ENCODE measurements at places on chromosomes 12 and 14. TPM values are rescaled to one million over a fixed set of nuclear protein-coding genes. Genes with fewer than 3 reads are reported as not detected.

Gene NFATC4
- total RNA-seq = 57.6 TPM

Gene APOF
- not detected for total RNA-seq

Gene ANKRD33
- total RNA-seq = 0.14 TPM

Gene PIWIL1
- not detected for total RNA-seq

Gene TMEM119
- total RNA-seq = 0.24 TPM

Gene BHLHE41
- total RNA-seq = 0.78 TPM

Gene GLI1
- total RNA-seq = 0.91 TPM

Gene CMA1
- total RNA-seq = not detected

DNA sequence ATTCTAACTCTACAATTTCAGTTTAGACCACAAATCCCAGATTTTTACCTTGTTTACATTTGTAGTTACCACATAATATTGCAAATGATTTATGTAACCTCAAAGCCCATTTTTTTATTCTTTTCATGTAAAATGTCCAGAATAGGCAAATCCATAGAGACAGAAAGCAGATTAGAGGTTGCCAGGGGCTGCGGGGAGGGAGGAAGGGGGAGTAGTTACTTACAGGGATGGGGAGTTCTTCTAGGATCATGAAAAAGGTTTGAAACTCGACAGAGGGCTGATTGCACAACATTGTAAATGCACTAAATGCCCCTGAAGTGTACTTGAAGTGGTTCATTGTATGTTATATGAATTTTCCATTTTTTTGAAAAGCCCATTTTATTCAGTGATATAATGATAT lies 66.5 kb downstream of the PPP2R5C start:
- no peaks in the 10 kb centered on the region for H3K27me3 ChIP-seq
- no peak for DNase-seq
- H3K36me3 ChIP-seq = peaks cover 23% of the 10 kb centered on the region
- H3K27ac ChIP-seq = no peak overlapping the region
- peaks cover 5% of the 10 kb centered on the region for H3K4me1 ChIP-seq

- peaks cover 6% of the 10 kb centered on the region for H3K36me3 ChIP-seq
- no peaks in the 10 kb centered on the region for H3K27me3 ChIP-seq
- H3K4me3 ChIP-seq = no peak overlapping the region
- peaks cover 56% of the 10 kb centered on the region for H3K4me1 ChIP-seq
Observed at GRCh38 chr12:105317942-105318621, 12.4 kb upstream of the C12orf75 start.

GRCh38 chr12:76680940-76681339 lies 83.0 kb upstream of the ZDHHC17 start:
- no peak for DNase-seq
- no peaks in the 10 kb centered on the region for H3K27me3 ChIP-seq
- no peaks in the 10 kb centered on the region for H3K4me1 ChIP-seq
- no peak overlapping the region for H3K4me3 ChIP-seq
- H3K36me3 ChIP-seq = no peaks in the 10 kb centered on the region

DNA sequence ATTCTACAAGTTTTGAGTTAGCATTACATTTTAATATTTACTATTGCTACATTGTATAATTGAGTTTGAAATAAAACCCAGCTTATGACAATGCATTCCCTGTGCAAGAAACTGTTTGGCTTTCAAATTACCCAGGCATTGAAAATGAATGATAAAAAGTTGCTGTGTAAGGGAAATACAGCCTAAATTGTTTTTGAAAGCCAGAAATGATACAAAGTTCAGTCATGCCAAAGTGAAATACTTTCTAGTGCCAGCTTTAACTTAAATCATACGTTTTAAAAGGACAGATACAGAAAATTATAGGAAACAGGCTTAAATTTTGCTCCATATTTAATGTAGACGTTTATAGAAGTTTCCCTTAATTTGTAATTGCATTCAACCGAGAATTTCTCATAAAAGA lies 2.8 kb downstream of the MGAT2 start:
- H3K4me1 ChIP-seq = peaks cover 20% of the 10 kb centered on the region
- peaks cover 13% of the 10 kb centered on the region for H3K36me3 ChIP-seq
- H3K27me3 ChIP-seq = no peaks in the 10 kb centered on the region
- H3K4me3 ChIP-seq = no peak overlapping the region
- no peak overlapping the region for H3K27ac ChIP-seq

- H3K27me3 ChIP-seq = no peaks in the 10 kb centered on the region
- H3K27ac ChIP-seq = no peak overlapping the region
- DNase-seq = no peak
- H3K36me3 ChIP-seq = peaks cover 1% of the 10 kb centered on the region
- no peak overlapping the region for H3K4me3 ChIP-seq
- peaks cover 16% of the 10 kb centered on the region for H3K4me1 ChIP-seq
Observed at GRCh38 chr14:93304771-93305170, 28.1 kb downstream of the BTBD7 start.

DNA sequence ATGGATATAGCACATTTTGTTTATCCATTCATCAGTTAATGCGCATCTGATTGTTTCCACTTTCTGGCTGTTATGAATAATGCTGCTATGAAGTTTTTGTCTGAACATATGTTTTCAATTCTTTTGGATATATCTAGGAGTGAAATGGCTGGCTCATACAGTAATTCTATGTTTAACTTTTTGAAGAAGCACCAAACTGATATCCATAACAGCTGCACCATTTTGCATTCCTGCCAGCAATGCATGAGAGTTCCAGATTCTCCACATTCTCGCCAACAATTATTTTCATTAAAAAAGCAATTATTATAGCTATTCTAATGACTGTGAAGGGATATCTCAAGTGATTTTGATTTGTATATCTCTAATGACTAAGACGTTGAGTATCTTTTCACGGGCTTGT lies 89.9 kb upstream of the PPP4R3A start:
- H3K4me3 ChIP-seq = no peak overlapping the region
- H3K27me3 ChIP-seq = peaks cover 3% of the 10 kb centered on the region
- DNase-seq = no peak
- peaks cover 2% of the 10 kb centered on the region for H3K36me3 ChIP-seq
- H3K4me1 ChIP-seq = peaks cover 5% of the 10 kb centered on the region
- no peak overlapping the region for H3K27ac ChIP-seq

GRCh38 chr12:113896194-113896593 lies 69.9 kb downstream of the RBM19 start:
- H3K36me3 ChIP-seq = peaks cover 5% of the 10 kb centered on the region
- peaks cover 25% of the 10 kb centered on the region for H3K4me1 ChIP-seq
- no peak overlapping the region for H3K4me3 ChIP-seq
- DNase-seq = no peak

DNA sequence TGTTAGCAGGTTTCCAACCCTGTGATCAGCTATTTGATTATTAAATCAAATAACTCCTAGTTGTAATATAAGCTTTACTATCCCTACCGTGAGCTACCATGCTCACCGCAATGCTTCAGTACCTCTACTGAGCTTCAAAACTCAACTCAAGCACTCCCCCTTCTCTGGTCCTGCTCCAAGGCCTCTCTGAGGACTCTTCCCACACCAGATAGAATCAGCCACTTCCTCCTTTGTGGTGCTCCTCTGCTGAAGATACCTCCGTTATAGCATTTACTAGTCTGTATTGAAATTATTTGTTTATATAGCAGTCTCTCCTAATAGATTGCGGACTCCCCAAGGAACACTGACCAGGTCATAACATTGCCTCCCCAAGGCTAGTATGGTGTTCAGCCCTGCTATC lies 17.5 kb downstream of the AREL1 start:
- H3K36me3 ChIP-seq = peaks cover 9% of the 10 kb centered on the region
- H3K27me3 ChIP-seq = no peaks in the 10 kb centered on the region
- H3K27ac ChIP-seq = no peak overlapping the region
- no peak for DNase-seq

DNA sequence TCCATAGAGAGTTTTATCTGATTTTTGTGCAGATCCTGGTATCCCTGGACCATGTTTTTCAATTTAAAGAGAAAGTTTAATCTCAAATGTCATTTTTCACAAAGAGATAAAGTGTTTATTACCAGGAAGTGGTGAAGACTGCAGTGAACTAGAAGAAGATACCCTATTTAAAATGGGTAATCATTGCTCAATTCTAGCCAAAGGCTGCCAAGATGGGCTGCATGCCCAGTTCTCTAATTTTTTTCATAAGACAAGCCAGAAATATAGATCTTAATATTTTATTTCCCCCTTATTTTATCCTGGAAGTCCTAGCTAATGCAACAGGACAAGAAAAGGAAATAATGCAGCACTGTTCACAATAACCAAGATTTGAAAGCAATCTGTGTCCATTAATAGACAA lies 343.5 kb downstream of the PCNX1 start:
- H3K27ac ChIP-seq = no peak overlapping the region
- H3K27me3 ChIP-seq = no peaks in the 10 kb centered on the region
- H3K4me1 ChIP-seq = peaks cover 3% of the 10 kb centered on the region
- H3K4me3 ChIP-seq = no peak overlapping the region
- H3K36me3 ChIP-seq = no peaks in the 10 kb centered on the region
- no peak for DNase-seq

- no peaks in the 10 kb centered on the region for H3K36me3 ChIP-seq
- H3K27me3 ChIP-seq = peaks cover 4% of the 10 kb centered on the region
- H3K4me3 ChIP-seq = no peak overlapping the region
- H3K27ac ChIP-seq = no peak overlapping the region
- H3K4me1 ChIP-seq = peaks cover 27% of the 10 kb centered on the region
Observed at GRCh38 chr14:76257111-76257803, 105.5 kb downstream of the GPATCH2L start.

GRCh38 chr12:52063981-52064649 lies 5.7 kb upstream of the ATG101 start:
- no peak for DNase-seq
- H3K27me3 ChIP-seq = peaks cover 23% of the 10 kb centered on the region
- H3K36me3 ChIP-seq = no peaks in the 10 kb centered on the region
- H3K4me3 ChIP-seq = no peak overlapping the region
- no peak overlapping the region for H3K27ac ChIP-seq
- peaks cover 3% of the 10 kb centered on the region for H3K4me1 ChIP-seq

DNA sequence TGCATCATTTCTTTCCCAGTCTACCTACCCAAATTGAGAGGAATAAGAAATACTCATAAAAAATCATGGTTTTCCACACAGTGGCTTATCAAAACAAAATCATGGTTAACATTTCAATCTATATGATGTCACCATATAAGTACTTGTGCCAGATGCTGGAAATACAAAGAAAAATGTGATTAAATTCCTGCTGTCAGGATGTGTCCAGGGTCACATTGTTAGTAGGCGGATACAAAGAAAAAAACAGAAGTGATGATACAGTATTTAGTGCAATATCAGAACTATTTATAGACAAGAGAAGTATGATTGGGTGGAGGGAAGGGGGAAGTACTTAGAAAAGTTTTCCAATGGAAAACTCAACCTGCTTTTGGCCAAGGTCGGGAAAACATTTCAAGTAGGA lies 47.0 kb upstream of the OR6J1 start:
- H3K36me3 ChIP-seq = peaks cover 2% of the 10 kb centered on the region
- H3K4me3 ChIP-seq = no peak overlapping the region

DNA sequence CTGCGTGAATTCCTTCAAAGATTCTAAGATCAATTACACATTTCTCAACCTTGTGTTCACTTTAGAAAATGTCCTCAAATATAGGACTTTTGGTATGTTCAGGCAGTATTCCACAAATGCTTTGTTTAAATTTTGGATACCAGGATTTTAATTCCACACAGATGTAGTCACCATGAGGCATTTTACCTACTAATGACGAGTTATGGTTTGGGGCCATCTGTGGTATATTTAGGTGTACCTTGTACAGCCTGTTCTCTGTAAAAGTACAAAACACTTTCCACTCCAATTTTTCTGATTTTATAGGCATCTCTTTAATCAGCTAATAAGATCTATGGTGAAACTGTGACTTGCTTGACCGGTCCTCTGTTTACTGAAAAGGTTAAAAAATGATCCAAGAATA lies 275.7 kb upstream of the PRICKLE1 start:
- no peak overlapping the region for H3K27ac ChIP-seq
- no peak overlapping the region for H3K4me3 ChIP-seq
- no peaks in the 10 kb centered on the region for H3K27me3 ChIP-seq
- no peak for DNase-seq

DNA sequence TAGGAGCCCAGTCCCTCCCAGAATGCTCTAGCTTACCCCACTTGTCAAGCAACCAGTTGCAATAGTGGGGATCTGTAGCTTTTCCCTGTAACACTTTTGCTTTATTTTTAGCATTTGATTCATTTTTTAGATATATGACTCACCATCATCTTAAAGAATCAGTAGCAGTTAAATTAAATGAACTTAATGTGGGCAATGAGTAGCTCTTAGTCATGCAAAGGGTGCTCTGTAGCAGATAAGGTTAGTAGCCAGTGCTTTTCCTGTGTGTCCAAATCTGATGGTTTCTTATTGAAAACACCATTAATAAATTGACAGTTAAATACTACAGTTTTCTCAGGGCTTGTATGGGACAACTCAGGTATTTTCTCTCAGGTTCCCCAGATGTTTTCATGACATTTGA lies 311.8 kb downstream of the RERGL start:
- H3K36me3 ChIP-seq = no peaks in the 10 kb centered on the region
- DNase-seq = no peak
- H3K4me1 ChIP-seq = no peaks in the 10 kb centered on the region
- no peak overlapping the region for H3K27ac ChIP-seq
- H3K27me3 ChIP-seq = no peaks in the 10 kb centered on the region

GRCh38 chr14:104656014-104656714 lies 33.3 kb upstream of the INF2 start:
- no peak for DNase-seq
- H3K4me1 ChIP-seq = peaks cover 8% of the 10 kb centered on the region
- no peak overlapping the region for H3K27ac ChIP-seq
- H3K36me3 ChIP-seq = peaks cover 5% of the 10 kb centered on the region
- H3K27me3 ChIP-seq = peaks cover 4% of the 10 kb centered on the region
- H3K4me3 ChIP-seq = no peak overlapping the region

GRCh38 chr14:92958373-92959188 lies 35.6 kb downstream of the CHGA start:
- no peak overlapping the region for H3K27ac ChIP-seq
- peaks cover 7% of the 10 kb centered on the region for H3K4me1 ChIP-seq
- DNase-seq = no peak
- H3K27me3 ChIP-seq = no peaks in the 10 kb centered on the region

DNA sequence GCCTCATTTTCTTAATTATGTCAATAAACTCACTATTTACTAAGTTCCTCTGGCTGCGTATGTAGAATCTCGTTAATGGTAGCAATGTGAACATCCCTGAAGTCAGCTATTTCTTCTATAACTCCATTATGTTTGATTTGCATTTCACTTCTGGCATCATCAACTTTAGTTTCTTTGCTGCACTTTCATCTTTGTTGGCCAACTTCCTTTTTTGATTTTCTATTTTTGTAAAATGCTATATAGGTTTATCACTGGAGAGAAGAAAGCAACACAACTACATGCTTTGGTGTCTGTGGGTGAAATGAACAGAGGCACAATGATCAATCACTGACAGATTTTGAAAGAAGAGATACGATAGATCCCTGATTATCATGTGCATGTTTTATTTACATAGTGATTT lies 58.5 kb upstream of the ATF7IP start:
- no peaks in the 10 kb centered on the region for H3K27me3 ChIP-seq
- peaks cover 2% of the 10 kb centered on the region for H3K36me3 ChIP-seq
- no peak for DNase-seq

GRCh38 chr14:104968153-104968527 lies 10.0 kb downstream of the AHNAK2 start:
- H3K27ac ChIP-seq = no peak overlapping the region
- H3K4me3 ChIP-seq = no peak overlapping the region

DNA sequence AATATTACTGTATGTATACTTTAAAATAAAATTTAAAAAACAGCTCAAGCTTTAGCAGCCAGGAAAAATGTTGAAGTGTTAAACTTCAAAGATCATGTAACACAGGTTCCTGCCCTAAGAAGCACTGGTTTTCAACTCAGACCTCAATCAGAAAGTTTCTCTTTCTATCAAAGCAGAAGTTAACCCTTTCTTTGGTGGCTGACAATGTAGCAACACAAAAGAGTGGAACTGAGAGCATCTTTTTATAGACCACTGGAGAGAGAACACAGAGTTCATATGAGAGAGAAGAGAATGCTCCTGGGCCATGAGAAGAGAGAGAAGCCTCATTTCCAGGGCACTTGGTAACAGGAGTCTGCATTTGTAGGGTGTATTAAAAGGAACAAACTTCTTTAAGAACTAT lies 42.2 kb upstream of the KTN1 start:
- no peak for DNase-seq
- no peaks in the 10 kb centered on the region for H3K36me3 ChIP-seq
- no peak overlapping the region for H3K4me3 ChIP-seq
